ENCODE measurements at places on chromosomes 1 and 21.

GRCh38 chr1:180489976-180490375 is 12.4 kb downstream of the ACBD6 start:
- no peak for DNase-seq

DNA sequence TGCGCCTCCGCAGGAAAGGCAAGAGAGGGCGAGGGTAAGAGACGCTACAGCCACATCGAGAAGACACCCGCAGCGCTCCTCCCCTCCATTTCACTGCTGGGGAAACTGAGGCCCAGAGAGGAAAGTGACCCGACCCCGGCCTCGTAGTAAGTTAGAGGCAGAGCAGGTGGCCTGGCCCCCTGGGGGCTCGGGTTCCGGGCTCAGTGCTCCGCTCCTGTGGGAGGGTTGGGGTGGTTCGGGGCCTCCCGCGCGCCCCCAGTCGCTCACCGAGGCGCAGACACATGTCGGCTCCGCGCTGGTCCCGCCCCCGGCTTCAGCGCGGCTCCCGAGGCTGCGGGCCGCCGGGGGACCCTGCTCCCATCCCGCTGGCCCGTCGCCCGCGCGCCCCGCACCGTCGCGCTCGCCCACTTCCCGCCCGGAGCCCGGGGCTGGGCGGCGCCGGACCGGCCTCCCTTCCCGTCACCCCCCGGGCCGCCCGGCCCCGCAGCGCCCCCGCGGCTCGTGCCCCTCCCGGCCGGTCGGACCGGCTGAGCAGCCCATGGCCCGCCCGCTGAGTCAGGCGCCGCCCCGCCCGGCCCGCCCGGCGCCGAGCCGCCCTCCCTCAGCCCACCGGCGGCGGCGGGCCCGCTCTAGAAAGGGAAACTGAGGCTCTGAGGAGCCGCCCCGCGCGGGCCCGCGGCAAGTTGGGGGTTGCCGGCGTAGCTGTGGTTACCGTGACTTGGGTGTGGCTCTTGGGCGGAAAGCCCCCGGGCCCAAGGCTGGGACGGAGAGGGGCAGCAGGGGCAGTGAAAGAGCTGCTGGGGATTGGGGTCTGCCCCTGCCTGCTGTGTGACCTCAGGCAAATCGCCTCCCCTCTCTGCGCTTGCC is at the start of gene TMEM54:
TMEM54 (minus strand) TSS at position 434 of the 867 bp plus-strand sequence; CDS start at position 283, 151 bp downstream.
- DNase-seq, result no peak

DNA sequence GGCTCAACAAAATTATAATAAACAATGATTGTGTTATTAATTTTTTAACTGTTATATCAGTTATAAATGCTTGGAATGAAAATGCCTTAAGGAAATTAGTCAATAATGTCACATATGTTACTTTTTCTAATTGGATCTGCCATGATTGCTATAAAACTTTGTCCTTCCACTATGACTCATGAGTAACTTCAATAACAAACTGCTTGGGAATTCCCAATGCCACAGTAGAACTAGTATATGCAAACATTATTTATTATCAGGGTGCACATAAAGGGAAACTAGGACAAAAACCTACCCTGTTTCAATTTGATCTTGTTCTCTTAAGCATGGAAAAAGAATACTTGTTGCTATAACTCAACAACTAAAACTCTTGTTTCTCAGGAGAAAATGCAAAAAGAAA is 59.1 kb upstream of the PDC start:
- no peak for DNase-seq

DNA sequence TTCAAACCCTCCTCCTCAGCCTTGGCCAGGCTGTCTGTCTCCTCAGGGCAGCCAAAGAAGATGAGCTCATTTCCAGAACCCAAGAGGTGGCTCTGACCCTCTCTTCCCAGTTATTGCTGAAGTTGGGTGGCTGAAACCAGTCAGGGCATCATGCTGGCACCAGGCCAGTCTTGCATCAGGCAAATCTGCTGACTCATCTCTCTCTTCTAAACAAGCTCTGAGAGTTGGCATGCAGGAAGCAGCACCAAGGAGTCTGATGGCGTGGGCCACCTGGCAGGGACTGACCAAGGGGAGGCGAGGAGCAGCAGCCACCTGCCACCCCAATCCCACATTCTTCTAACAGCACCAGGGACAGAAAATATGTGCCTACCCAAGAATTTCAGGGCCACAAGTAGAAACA is 104.8 kb upstream of the ATP1A1 start:
- DNase-seq, result no peak

DNA sequence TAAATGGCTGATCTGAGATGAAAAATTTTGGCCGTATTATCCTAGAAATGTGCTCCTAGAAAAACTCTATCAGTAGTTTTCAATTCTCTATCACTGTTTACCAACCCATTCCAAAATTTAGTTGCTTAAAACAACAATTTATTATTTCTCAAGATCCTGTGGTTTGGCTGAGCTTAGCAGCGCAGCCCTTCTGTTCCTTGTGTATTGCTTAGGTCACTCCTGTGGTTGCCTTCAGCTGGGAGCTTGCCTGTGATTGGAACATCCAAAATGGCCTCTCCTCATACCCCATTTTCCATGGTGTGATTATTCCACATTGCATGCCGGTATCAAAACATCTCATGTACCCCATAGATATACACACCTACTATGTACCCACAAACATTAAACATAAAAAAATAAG is 22.8 kb upstream of the STUM start:
- no peak for DNase-seq

- no peak for DNase-seq
These were observed 98.9 kb downstream of the TMEM53 start for GRCh38 chr1:44575396-44575795.

DNA sequence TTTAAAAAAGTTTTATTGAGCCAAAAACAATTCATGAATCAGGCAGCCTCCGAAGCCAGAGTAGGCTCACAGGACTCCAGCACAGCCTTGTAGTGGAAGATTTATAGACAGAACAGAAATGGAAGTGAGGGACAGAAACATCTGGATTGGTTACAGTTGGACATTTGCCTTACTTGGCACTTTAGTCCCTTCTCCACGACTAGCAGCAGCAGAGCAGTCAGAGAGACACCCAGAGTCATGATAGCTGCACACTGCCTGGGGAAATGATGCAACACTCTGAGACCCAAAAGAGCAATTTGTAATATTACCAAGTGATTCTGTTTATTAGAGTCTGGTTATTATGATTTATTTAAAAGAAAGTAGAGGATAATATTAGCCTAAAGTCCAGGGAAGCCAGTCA is 72.2 kb upstream of the KRTAP11-1 start:
- no peak for DNase-seq

- no peak for DNase-seq
These were observed 814 bp downstream of the A3GALT2 start for GRCh38 chr1:33319949-33320618.

DNA sequence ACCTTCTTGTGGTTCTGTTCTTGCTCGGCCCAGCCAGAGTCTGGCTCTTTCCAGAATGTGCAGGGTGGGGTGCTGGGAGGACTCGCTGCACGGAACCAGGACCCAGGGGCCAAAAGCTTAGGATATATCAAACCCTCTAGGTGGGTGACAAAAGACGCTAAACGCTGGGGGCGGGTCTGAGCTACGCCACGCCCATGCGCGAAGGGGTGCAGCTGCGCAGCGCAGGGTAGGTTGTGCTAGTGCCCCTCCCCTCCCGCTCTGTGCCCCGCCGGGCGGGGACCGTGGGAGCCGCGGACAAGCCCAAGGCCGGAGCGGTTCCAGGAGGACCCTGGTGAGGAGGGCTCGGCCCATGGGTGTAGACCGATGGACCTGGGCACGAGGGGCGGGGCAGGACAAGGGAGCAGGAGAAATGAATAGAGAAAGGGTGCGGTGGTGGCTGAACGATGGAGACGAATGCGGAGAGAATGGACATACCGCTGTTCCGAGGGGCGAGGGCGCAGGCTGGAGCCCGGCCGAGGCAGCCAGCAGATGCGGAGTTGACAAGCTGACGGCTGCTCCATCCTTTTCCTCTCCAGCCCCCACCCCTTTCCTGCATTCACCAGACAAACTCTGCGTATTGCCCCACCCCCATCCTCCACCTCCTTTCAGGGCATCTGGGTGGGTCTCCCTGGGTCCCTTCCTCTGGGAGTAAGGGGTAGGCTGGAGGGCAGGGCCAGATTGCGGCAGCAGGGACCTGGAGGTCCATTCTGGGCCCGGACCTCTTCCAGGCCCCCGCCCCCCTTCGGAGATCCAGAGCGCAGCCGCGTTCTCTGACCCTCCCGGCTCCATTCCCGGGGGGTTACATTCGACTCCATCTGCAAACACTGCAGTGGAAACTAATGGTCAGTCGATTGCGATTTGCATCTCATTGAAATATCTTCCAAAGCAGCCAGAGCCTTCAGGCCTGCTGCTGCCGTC is at the start of gene RUSC1:
RUSC1 (plus strand) TSS at position 234 of the 957 bp plus-strand sequence. CDS start 880 bp downstream, outside the sequence.
- peak; percentile 39 for DNase-seq

- no peak for DNase-seq
These were observed 10.1 kb downstream of the KDM1A start for GRCh38 chr1:23029337-23029736.

GRCh38 chr1:62735491-62736171 is 47.4 kb upstream of the DOCK7 start:
- no peak for DNase-seq

Measured in activated CD4-positive, CD25-positive, alpha-beta regulatory T cell (primary cell).